SHP77 (cell line): ENCODE measurements at places on chromosomes 16 and 17.

GRCh38 chr17:77281904-77282367, 141.2 kb downstream of the SEC14L1 start:
- peak; percentile 25 for DNase-seq

GRCh38 chr16:62038225-62038624, 2.0 kb upstream of the CDH8 start:
- DNase-seq: no peak

GRCh38 chr17:29789196-29790170, 140.5 kb downstream of the SSH2 start:
- DNase-seq: no peak

- DNase-seq: no peak
Observed at GRCh38 chr17:4142107-4142900, 526 bp downstream of the ZZEF1 start.

DNA sequence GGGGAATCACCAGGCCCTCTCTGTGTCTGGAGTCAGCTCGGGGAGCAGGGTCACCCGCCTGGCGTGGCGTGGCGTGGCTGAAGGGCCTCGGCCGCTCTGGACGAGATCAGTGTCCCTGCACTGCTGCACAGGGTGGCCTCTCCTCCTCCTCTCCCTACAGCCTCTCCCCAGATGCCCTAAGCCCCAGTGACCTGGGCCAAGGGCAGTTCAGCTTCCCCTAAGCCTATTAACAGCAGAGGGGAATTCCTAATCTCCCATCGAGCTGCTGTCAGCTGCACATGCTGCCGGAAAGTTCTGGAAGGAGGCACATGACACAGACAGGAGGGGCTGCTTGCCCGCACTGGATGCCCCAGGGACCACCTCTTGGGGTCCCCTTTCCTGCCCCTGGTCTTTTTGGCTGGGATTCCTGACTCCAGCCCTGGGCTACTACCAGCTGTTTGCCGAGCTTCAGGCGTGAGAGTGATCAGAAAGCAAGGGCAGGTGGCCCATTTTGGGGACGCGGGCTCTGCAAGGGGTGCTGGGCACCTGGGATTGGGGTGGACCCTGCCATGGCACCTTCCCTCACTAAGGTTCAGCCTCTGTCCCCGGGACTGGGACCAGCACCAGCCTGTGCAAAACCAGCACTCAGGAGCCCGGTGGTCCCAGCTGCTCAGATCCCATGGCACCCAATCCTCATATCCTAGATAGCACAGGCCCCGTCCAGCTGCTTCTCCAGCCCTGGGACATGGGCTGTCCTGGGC, 794 bp downstream of the PDE6G start:
- DNase-seq: no peak

GRCh38 chr17:58001461-58002124, 5.5 kb downstream of the SRSF1 start:
- DNase-seq: no peak

DNA sequence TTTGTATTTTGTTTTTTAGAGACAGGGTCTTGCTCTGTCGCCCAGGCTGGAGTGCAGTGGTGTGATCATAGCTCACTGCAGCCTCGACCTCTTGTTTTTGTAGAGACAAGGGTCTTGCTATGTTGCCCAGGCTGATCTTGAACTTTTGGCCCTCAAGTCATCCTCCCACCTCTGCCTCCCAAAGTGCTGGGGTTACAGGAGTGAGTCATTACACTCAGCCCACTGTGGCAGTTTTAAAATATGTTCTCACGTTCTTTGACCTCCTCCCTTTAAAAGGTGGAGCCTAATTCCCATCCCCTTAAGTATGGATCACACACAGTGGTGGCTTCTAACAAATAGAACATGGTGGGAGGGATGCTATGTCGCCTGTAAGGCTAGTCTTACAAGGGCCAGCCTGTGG, 67.7 kb downstream of the ZDHHC7 start:
- DNase-seq: no peak

- no peak for DNase-seq
Observed at GRCh38 chr16:10037751-10038150, 144.5 kb downstream of the GRIN2A start.

DNA sequence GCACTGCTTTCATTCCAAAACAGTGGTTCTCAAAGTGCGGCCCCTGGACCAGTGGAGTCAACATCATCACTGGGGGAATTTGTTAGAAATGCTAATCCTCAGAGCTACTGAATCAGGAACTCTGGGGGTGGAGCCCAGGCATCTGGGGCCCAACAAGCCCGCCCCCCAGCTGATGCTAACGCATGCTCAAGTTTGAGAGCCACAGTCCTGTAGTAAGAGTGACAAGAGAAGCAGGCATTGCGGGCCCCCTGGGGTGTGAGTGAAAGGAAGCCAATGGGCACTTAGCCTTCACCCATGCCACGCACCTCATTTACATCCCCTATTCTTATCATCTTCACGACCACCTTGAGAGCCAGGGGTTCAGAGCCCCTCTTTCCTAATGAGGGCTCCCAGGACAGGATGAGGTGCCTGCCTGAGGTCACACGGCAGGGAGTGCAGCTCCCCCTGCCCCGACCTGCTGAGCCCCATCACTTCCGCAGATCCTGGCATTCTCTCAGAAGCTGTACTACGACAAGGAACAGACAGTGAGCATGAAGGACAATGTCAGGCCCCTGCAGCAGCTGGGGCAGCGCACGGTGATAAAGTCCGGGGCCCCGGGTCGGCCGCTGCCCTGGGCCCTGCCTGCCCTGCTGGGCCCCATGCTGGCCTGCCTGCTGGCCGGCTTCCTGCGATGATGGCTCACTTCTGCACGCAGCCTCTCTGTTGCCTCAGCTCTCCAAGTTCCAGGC, 9.1 kb downstream of the CA4 start:
- no peak for DNase-seq

- no peak for DNase-seq
Observed at GRCh38 chr17:79622122-79622601, 11.3 kb upstream of the RBFOX3 start.

DNA sequence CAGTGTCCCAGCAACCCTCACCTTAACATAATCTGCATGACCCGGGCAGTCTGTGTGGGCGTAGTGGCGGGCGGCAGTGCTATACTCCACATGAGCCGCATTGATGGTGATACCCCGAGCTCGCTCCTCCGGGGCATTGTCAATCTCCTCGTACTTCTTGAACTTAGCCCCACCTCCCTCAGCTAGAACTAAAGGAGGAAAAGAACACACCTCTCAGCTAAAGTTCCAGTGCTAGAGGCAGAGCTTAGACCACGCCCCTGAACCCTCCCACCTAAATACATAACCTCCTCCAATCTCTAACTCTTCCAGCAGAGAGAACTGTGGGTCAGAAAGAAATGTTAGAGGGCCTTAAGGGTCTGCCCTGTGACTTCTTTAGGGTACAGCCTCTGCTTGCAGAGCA, 855 bp downstream of the TUFM start:
- DNase-seq: no peak

- no peak for DNase-seq
Observed at GRCh38 chr16:15903960-15904359, 15.6 kb upstream of the CEP20 start.

GRCh38 chr17:17683710-17684365, 2.6 kb downstream of the RAI1 start:
- DNase-seq: no peak

DNA sequence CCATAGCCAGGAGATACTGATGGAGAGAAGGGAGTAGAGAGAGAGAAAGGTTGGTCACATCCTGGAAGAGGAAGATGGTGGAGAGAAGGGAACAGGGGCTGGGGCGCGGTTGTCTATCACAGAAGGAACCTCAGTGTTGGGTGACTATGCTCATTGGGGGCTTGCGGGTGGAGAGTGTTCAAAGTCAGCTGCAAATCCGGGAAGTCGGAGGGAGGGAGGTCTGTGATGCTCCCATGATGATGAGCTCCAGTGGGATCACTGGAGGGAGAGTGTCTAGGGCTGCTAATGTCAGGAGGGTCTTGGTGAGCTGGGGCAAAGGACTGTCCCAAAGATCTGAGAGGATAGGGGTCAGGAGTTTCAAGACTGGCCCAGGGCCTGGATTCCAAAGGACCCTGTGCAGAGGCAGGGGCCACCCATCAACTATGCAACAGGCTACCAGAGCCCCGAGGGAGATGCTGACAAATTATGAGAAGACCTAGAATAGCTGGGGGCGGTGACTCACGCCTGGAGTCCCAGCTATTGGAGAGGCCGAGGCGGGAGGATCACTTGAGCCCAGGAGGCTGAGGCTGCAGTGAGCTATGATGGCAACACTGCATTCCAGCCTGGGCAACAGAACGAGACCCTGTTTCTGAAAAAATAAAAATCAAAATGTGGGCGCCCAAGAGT, 2.6 kb downstream of the SPDYE4 start:
- no peak for DNase-seq

DNA sequence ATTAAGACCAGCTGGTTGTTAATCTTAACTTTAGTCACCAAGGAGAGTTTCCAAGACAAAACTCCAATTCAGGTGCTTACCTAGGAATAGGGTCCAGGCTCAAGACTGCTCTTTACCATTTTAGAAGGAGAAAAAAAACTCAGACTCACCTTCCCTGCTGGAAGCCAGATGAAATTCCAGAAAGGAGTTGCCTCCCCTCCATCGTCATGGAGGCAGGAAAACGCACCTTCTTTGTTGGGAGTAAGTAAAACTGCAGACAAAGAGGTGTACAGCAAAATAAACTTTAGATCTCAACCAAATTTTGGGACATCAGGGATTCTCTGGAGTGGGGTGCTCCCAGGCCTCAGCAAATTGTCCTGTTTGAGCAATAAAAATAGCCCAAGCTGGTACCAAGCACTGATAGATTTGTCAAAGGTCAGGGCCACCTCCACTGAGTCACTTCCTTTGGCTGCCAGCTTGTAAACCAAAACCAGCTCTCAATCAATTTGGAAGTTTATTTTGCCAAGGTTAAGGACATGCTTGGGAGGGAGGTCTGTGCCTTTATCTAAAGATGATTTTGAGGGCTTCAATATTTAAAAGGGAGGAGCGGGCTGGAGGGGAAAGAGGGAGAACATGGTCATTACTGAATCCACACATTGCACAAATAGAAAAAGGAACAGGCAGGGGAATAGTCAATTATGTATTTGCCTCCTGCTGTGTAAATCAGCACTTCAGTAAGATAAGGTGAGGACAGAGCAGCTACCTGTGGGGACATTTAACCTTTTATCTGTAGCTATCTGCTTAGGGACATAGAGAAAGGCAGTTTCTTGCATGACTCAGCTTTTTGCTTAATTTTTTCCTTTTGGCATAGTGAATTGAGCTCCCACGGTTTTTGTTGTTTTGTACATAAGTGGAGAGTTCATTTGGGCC, 1.5 kb upstream of the ALDH3A2 start:
- DNase-seq: peak; percentile 41

GRCh38 chr17:72238157-72238673, 117.4 kb downstream of the SOX9 start:
- no peak for DNase-seq

GRCh38 chr16:1468426-1468810, 6.4 kb downstream of the CLCN7 start:
- DNase-seq: no peak

GRCh38 chr17:69030169-69030568, 30.6 kb downstream of the ABCA9 start:
- no peak for DNase-seq

DNA sequence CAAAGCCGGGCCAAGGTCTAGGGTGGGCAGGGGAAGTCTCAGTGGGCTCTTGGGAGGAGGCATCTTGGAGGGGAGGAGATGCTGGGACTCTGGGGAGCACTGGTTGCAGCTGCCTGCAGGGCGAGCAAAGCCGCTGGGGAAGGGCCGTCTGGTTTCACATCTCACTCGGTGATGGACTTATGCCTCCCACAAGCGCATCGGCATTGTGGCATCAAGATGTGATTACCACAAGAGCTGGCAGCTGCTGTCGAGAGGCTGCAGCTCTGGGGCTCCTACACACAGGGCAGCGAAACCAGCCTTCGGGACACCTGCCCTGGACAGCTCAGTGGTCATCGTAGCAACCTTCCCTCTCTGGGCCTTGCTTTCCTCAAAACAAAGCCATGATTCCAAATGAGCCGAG, 3.1 kb upstream of the KCNJ12 start:
- DNase-seq: peak; percentile 57

GRCh38 chr17:3501344-3501743, 25.5 kb downstream of the ASPA start:
- DNase-seq: no peak

GRCh38 chr16:81461766-81462165, 17.2 kb downstream of the CMIP start:
- no peak for DNase-seq

GRCh38 chr16:82641336-82641984, 14.7 kb downstream of the CDH13 start:
- no peak for DNase-seq
